ENCODE measurements at places on chromosomes 2 and 18.

- no peak for DNase-seq
Measured at GRCh38 chr18:32208023-32208422, 18.2 kb downstream of the MEP1B start.

DNA sequence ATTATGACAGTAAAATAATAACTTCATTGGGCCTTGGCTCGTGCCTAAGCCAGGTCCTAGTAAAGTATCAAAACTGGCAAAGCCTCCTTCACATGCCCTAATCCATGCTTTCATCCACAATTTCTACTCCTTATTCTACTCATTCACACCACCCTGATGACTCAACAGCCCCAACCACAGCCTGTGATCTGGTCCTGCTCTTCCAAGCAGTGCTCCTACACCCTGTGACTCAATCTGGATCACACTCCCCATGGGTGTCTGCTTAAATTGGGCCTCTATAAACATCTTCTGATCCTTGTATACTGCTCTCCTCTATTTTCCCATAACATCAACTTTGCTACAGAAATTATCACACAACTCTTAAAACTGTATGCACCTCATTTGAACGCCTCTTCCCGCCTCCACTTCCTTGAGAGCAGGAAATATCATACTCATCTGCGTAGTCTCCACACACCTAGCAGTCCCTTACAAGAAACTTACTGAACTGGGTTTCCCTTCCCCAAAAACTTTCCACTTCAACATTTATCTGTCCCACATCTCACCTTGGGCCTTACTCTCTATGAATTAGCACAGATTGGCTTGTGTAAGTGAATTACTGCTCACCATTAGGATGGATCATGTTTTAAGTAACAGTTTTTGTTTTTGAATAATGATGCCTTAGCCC lies 15.9 kb downstream of the GTF3C3 start:
- peak; percentile 71 for DNase-seq

- no peak for DNase-seq
Measured at GRCh38 chr2:156581280-156581679, 145.1 kb downstream of the GPD2 start.

GRCh38 chr2:17164550-17164949 lies 353.7 kb downstream of the RAD51AP2 start:
- DNase-seq: peak; percentile 57

- DNase-seq: peak; percentile 2
Measured at GRCh38 chr18:60191926-60192325, 180.6 kb downstream of the MC4R start.

GRCh38 chr18:44659771-44660170 lies 20.9 kb upstream of the SETBP1 start:
- no peak for DNase-seq

DNA sequence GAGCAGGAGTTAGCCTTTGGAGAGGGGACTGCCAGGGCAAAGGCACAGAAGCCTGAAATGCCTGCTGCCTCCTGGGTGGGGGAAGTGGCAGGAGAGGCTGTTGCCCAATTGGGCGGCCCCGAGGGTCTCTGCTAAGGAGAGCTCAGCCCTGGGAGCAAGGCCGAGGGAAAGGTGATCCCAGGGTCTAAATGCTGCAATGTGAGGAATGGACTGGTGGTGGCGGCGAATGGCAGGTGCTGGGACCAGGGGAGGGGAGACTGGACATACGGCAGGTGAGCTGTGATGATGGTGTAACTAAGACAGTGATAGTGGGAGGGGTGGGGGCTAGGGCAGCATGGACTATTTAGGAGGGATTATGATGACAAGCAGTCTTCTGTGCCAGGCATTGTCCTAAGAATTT lies 104.0 kb downstream of the DYSF start:
- no peak for DNase-seq

DNA sequence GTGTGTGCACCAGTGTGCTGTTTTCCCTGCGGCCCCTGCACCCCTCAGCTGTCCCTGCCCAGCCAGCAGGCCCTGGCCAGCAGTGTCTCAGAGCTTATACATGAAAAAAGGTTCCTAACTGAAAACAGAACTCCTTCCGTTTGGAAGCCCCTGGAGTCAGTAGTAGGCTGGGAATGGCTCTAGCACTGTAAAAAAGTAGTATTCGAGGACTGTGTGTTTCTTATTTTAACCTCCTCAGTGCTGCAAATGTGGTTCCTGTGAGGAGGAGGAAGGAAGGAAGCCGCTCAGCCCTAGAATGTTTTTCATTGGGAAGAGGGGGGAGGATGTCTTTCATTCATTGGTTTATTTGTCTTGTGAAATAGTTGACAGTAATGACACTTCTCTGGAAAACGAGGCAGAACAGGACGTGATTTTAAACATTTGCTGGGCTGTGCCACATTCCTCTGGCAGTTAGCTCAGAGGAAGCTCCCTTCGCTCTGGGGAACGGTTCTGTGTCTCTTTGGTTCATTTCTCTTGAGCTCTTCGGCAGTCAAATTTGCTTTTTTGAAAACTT lies 103.5 kb downstream of the SPTBN1 start:
- DNase-seq: peak; percentile 94

DNA sequence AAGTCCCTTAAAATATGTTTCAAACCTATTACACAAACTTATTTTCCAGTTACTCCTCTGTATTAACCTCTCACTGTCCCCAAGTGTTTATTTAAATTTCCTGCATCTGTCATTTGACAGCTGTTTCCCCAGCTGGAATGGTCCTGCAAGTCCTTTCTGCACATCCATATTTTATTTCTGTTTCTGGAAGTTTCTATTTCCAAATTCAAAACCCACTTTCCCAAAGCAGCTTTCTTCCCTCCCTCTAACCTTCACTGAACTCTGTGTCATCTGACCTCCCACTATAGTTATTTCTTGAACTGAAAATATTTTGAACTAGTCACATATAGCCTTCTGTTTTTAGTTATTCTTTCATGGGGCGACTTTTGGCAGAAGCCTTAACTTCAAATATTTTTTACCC lies 459.4 kb upstream of the MC4R start:
- DNase-seq: no peak

- DNase-seq: no peak
Measured at GRCh38 chr2:160507046-160507407, 13.4 kb upstream of the RBMS1 start.

DNA sequence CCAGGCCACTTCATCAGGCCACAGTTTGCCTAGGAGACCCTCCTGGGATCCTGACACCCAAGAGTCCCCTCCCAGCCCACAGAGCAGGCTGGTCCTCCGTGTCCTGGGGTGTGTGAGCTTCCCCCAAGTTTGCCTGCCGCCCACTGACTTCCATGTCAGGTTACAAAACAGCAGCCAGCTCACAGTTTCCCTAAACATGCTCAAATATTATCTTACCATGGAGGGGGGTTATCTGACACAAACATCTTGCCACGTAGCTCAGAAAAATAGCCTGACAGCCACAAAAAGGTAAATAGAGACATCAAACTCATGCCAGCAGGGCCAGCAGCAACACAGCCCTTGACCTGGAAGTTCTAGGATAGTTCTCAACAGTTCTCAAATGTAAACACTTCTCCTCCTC lies 346.5 kb downstream of the TNS1 start:
- DNase-seq: no peak

GRCh38 chr2:240139666-240140393 lies 628 bp downstream of the OTOS start:
- no peak for DNase-seq

DNA sequence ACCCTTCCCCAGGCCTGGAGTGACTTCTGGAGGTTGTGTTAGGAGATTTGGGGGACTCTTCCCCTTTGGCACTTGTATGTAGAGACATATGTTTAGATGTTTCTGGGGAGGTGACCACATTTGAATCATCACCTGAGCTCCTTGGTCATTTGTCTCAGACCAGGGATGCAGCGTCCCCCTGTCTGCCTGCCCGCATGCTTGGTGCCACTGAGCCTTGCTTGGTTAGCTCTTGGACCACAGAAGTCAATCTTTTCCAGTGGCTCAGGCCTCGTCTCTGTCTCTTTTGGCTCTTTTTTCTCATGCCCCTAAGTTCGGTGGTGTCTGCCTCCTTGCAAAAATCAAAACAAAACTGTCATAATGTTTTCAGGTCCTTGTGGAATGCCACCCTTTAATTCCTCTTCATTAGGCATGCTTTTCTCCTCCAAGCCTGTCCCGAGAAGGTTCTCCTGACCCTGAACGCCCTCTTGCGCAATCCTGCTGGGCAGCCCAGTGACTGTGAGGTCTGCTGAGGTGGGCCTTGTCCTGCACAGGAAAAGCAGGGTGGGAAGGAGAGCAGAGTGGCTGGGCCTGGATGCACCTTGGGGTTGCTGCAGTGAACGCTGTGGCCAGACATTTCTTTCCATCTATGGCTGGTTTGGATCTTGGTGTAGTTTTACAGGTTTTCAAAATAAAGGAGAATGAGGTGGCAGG lies 24.9 kb downstream of the GLI2 start:
- no peak for DNase-seq

All from fibroblast of skin of right biceps (primary cell).